Testis (tissue), 5 donors: ENCODE measurements at places on chromosomes 6 and 20. TPM values are rescaled to one million over a fixed set of nuclear protein-coding genes. Genes with fewer than 3 reads are reported as not detected.

IL17F gene
- not detected for total RNA-seq

DNA sequence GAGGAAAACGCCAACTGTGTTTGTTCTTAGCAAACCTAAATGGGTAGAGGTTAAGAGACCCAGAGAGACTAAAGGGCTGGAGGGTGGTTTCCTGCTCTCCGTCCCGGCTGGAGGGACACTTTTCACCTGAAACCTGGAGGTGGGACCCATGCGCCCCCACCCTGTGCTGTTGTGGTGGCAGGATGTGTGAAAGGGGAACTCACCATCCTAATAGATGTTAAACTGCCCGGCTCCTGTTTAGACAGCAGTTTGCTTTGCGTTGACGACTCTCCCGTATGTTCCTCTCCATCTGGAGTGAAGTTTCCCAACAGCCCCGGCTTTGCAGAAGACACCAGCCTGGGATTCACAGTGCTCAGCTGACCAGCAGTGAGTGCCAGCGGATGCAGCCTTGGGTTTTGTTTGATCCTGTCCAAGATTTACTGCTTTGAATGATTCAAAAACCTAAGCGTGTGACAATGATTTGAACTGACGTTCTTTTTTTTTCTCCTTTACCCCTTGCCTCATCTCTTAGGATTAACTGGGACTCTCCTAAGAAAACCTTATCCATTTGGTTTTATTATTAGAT lies 66.0 kb downstream of the CDH4 start:
- no peak for DNase-seq
- no peaks in the 10 kb centered on the region for H3K36me3 ChIP-seq
- no peak overlapping the region for H3K4me3 ChIP-seq
- no peaks in the 10 kb centered on the region for H3K4me1 ChIP-seq

ATP6V1G2 gene
- 6.9 TPM for total RNA-seq

DNA sequence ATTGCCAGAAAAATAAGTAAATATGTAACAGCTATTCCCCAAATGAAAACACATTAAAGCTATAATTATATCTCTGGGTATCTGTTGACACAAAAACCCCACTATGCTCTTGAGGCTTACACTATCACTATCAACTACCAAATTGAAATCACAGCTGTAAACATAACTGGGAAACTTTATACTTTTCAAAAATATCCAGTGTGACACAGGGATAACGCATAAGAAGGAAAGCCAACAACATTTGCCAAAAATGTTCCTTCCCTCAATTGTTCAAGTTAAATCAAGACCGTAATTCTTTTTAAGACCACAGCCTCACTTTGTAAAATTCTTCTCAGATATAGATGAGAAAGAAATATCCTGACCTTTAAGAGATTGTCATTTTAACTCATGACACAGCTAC lies 3.1 kb downstream of the ZHX3 start:
- no peak overlapping the region for H3K4me3 ChIP-seq
- H3K4me1 ChIP-seq: peaks cover 21% of the 10 kb centered on the region
- no peaks in the 10 kb centered on the region for H3K36me3 ChIP-seq
- DNase-seq: no peak
- no peaks in the 10 kb centered on the region for H3K27me3 ChIP-seq

DNA sequence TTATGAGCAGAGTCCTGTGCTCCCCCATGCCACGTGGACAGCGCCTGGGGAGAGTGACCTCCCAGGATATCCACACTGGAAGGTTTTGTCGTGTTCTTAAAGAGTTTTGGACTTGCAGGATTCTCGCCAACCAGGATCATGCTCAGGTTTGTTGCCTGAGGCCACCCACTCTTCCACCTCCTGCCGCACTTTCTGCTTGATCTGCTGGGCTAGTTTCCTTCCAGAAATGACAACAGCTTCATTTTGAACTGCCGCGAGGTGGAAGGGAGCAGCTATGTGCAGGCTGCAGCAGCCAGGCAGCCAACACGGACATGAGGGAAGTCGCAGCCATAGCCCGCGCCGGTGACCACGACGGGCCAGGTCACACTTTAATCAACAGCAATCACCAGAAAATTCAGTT lies 27.7 kb upstream of the SEC63 start:
- no peaks in the 10 kb centered on the region for H3K36me3 ChIP-seq
- H3K27ac ChIP-seq: no peak overlapping the region
- no peaks in the 10 kb centered on the region for H3K27me3 ChIP-seq
- DNase-seq: no peak
- no peak overlapping the region for H3K4me3 ChIP-seq

EFCAB8 gene
- total RNA-seq: 4.9 TPM

DNA sequence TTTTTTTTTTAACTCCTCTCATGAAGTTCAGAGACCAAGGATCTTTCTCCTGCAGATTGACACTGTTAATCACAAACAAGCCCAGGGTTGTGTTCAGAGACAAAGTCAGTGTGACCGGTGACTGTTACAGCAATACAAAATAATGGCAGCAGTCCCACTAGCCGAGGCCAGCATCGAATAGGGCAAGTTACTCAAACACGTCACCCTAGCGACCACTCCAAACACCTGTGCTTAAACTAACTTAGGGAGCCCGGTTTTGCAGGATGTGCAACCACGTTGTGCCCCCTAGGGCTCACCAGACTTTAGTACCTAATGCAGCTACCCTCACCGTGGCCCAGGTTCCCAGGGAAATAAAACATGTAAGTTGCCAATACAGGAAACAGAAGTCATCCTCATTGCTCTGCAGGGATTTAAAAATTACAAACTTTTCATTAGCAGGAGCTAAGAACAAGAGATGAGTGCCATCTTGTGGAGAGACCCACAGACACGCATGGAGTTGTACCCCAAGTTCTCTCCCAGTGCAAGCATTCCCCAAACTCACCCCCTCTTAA lies 38.1 kb downstream of the FAM50B start:
- no peaks in the 10 kb centered on the region for H3K27me3 ChIP-seq
- no peak overlapping the region for H3K4me3 ChIP-seq
- H3K4me1 ChIP-seq: peaks cover 4% of the 10 kb centered on the region
- no peak overlapping the region for H3K27ac ChIP-seq

- peaks cover 12% of the 10 kb centered on the region for H3K4me1 ChIP-seq
- H3K27me3 ChIP-seq: no peaks in the 10 kb centered on the region
- H3K27ac ChIP-seq: no peak overlapping the region
- H3K36me3 ChIP-seq: no peaks in the 10 kb centered on the region
- no peak overlapping the region for H3K4me3 ChIP-seq
Observed at GRCh38 chr6:2748183-2748582, 2.5 kb downstream of the MYLK4 start.

GRCh38 chr6:91317247-91317835 lies 730.5 kb upstream of the MAP3K7 start:
- H3K4me3 ChIP-seq: no peak overlapping the region
- H3K36me3 ChIP-seq: no peaks in the 10 kb centered on the region
- no peak overlapping the region for H3K27ac ChIP-seq
- H3K4me1 ChIP-seq: no peaks in the 10 kb centered on the region

DNA sequence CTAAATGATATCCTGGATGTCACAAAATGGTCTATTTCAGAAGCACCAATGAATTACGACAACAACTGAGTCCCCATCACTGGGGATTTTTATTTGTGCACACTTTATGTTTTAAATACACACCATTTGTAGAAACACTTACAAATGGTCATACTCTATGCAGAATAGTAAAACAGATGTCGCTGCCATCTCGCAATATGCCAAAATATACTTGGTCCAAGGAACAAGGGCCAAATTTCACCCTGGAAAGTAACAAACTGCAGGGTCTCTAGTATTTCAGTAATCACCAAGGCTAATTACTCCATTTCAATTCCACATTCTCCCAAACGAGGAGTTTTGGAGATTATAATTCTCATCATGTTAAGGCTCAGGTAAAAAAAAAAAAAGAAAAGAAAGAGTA lies 215.2 kb downstream of the LMBRD1 start:
- no peaks in the 10 kb centered on the region for H3K27me3 ChIP-seq
- no peaks in the 10 kb centered on the region for H3K4me1 ChIP-seq
- H3K36me3 ChIP-seq: no peaks in the 10 kb centered on the region
- DNase-seq: no peak

GRCh38 chr6:25991785-25992412 lies 29.3 kb downstream of the TRIM38 start:
- peak overlapping the region; percentile 65 for H3K4me3 ChIP-seq
- peak; percentile 70 for DNase-seq
- no peaks in the 10 kb centered on the region for H3K4me1 ChIP-seq

GRCh38 chr20:19212821-19213502 lies 520 bp downstream of the SLC24A3 start:
- peak; percentile 84 for DNase-seq
- H3K27me3 ChIP-seq: no peaks in the 10 kb centered on the region
- peak overlapping the region; percentile 50 for H3K27ac ChIP-seq
- no peaks in the 10 kb centered on the region for H3K4me1 ChIP-seq

- H3K27me3 ChIP-seq: no peaks in the 10 kb centered on the region
- DNase-seq: no peak
- no peaks in the 10 kb centered on the region for H3K36me3 ChIP-seq
Observed at GRCh38 chr20:16709017-16709416, 20.8 kb upstream of the SNRPB2 start.

- no peak overlapping the region for H3K27ac ChIP-seq
- H3K4me1 ChIP-seq: no peaks in the 10 kb centered on the region
- no peak for DNase-seq
- no peaks in the 10 kb centered on the region for H3K27me3 ChIP-seq
- no peaks in the 10 kb centered on the region for H3K36me3 ChIP-seq
Observed at GRCh38 chr6:31479151-31479932, 18.6 kb upstream of the MICB start.
